ENCODE measurements at places on chromosomes 3 and 15.

DNA sequence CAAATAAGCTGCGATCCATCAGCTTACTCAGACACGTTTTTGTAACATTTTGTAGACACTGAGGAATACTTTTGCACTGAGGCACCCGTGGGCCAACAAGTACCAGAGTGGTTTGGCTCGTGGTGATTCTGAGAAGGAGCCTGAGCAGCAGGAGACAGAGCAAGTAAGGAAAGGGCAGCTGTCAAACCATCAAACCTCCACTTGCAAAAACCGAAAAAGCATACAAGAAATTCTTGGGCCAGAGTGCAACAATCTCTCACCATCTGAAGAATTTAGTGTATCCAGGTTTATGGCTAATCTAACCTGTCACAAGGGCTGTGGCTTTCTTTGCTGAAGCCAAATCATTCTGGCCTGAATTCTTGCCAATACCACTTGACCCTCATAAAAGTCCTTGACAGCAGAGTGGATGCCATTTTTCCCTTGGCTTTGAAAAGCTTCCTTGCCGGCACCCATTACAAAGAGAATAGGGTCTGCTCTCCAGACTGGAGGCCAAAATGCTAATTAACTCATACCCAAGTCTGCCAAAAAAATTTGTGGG is 56.7 kb downstream of the MYO1E start:
- no peak for DNase-seq

GRCh38 chr3:198081421-198081844 is 121.4 kb downstream of the LMLN start:
- DNase-seq, result no peak

DNA sequence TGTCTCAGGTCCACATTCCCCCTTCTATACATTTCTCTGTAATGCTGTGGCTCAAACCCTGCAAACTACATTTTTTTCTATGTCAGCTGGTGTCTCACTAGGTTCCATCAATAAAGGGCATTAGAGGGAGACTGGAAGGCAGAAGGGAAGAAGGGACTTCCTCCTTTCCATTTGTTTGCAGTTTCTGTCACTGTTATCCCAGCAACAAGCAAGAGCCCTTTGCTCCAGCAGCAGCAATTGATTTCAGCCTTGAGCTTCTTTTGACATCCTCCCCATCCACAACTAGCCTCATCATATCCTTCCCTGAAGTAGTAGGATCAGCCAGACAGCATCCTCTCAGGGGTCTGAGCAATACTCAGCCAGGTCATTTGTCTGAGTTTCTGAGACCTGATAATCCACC is 5.3 kb upstream of the NCK1 start:
- no peak for DNase-seq

DNA sequence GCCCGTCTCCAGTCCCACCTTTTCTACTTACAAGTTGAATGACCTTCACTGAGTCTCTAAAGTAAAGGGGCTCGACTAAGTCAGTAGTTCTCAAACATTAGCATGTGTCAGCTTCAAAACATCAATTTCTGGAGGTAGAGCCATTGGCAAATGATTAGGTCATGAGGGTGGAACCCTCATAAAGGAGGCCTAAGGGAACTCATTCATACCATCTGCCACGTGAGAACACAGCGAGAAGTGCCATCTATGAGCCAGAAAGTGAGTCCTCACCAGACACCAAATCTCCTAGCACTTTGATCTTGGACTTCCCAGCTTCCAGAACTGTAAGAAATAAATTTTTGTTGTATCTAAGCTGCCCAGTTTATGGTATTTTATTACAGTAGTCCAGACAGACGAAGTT is 129.8 kb downstream of the MEX3B start:
- no peak for DNase-seq

- DNase-seq, result no peak
Observed at GRCh38 chr3:155581579-155581978, 163.3 kb downstream of the PLCH1 start.

DNA sequence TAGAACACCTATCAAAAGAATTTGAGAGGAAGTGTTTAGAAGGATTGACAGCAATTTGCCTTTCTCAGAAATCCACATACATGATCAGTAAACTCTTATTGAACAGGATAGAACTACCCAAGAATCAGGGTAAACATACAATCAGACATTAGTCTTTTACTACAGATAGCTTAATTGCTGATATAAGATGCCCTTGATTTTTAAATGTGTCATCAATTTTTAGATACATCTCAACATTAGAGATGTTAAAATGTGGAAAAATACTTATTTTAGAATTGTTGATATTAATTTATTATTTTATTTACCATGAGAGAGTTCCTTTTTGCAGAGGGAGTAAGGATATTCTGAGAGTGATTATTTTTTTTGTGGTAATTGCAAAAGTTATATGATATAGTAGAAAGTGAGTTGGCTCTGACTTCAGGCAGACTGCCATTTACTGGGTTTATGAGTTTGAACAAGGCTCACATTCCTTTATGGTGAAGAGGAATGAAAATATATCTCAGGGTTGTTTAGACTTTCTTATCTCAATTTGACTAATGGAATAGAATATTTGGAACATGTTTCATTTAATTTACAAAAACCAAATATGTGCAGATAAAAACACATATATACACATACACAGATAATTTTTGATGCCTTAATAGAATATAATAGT is 302.8 kb upstream of the GOLIM4 start:
- DNase-seq, result no peak

Measured in stimulated activated CD8-positive, alpha-beta memory T cell treated with anti-CD3 and anti-CD28 coated beads, Interleukin-4, amount 100 ng/mL, for 24 hours (primary cell).